ENCODE measurements at places on chromosomes 6 and 20.

DNA sequence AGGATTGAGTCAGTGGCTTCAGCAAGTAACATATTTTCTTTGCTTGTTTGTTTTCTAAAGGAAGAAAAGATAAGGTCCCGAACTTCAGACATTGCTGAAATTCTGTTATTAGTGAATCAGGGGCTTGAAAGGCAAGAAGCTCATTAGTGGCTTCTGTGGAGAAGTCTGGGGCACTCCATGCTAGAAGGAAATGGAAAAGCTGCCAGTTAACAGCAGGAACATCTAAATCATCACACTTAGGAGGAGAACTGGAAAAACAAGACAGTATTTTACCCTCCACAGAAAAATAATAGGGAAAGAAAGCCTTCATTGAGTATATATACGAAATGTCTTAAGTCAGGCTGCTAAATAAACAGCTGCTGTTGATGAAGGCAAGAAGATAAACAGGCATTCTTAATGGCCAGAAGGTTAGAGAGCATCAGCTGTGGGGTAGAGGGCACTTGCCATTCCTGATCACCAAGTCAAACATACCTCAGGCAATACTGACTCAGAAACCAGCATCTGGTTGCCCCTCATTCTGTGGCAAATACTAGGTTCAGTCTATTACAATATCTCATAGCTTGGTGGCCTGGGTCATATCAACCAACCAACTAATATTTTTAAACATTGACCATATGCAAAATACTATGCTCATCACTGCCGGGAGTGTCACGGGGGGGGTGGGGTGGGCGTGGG is 143.2 kb upstream of the TENT5A start:
- no peak for DNase-seq

GRCh38 chr6:160247457-160247883 is 11.2 kb downstream of the SLC22A2 start:
- DNase-seq: no peak

- no peak for DNase-seq
These were observed 172.0 kb downstream of the VEGFA start for GRCh38 chr6:43942011-43942442.

DNA sequence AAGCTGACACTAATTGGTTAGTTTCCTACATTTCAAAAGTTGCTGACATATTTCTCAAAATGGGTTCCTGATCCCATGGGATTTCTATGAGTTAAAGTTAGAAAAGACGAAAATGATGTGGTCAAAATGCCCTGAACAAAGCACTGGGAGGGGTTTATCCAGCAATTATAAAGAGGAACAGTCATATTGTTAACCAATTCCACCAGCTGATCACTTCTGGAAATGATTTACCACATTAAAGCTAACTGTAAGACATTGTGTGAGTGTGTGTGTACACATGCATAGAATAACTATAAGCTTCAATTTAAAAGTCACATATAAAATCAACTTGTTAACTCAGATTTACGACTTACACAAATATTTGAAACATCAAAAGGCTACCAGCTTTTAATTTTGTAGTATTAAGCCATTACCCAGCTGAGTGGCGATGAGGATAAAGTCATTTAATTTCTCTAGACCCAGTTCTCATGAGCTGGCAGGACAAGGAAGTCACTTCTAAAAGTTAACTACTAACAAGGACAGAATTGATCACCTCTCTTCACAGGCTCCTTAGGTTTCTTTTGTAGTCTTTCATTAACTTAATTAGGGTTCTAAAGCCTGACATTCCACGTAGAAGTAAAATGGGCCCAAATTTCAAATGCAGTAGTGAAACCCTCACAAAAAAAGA is 40.4 kb downstream of the MAN1A1 start:
- no peak for DNase-seq

- peak; percentile 7 for DNase-seq
These were observed 177.2 kb upstream of the TAB2 start for GRCh38 chr6:149140137-149140909.

- DNase-seq: no peak
These were observed 67.7 kb downstream of the SYNJ2 start for GRCh38 chr6:158049055-158050028.

DNA sequence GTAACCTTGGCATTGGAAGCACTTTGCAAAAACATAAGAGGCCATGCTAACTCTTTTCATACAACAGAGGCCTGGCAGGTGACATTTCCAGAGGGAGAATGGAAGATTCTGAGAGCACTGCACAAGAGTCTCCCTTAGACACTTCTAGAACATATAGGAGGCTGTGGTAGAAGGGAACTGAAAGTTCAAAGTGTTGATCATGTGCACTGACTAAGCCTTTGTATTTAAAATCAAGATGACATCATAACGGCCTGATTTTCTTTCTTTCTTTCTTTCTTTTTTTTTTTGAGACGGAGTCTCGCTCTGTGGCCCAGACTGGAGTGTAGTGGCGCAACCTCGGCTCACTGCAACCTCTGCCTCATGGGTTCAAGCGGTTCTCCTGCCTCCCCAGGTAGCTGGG is 26.8 kb upstream of the DNAAF9 start:
- DNase-seq: no peak

DNA sequence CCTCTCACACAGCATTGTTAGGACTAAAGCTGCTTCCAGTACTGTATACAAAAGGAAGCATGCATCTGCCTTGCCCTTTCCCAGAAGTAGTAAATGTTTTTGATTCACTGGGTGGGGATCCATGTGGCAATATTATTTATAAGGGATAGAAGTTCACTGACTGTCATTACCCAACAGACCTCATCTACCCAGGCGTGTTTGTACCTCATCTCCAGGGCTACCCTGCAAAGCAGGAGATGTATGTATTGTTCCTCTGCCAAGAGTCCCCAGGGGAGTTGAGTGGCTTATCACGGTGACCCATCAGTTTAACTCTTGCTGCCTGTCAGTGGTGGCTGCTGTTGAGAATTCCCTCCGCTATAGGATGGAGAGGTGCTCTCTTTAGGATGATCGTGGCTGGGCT is 42.5 kb downstream of the SLC24A3 start:
- no peak for DNase-seq

Measured in stimulated activated naive CD4-positive, alpha-beta T cell (primary cell).